Left kidney (tissue), 8 donors: ENCODE measurements at places on chromosomes 13 and 19. TPM values are rescaled to one million over a fixed set of nuclear protein-coding genes. Genes with fewer than 3 reads are reported as not detected.

DNA sequence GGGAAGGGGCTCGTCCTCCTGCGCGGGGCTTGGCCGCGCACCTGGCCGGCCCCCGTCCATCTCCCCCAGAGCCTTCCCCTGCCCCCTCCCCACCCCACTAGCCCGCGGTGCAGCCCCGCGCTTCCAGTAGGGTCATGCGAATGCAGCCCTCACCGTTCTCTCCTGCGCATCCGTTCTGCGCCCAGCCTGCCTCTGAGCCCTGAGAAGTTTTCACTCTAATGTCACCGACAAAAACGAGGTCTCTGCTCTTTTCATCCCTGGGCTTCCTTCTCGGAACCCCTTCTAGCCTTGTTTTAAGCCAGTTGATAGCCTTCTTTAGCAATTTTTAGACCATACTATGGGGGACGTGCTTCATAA, 97.4 kb downstream of the ATP8A2 start:
- DNase-seq = no peak

DNA sequence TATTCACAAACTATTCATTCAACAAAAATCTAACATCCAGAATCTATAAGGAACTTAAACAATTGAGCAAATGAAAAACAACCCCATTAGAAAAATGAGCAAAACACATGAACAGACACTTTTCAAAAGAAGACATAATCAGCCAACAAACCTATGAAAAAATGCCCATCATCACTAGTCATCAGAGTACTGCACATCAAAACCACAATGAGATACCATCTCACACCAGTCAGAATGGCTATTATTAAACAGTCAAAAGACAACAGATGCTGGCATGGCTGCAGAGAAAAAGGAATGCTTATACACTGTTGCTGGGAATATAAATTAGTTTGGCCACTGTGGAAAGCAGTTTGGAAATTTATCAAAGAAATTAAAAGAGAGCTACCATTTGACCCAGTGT, 487.6 kb downstream of the GPC6 start:
- no peak for DNase-seq

The TEX26 gene
- polyA plus RNA-seq = 1.7 TPM

- DNase-seq = no peak
Measured at GRCh38 chr13:57640607-57641006, 9.1 kb downstream of the PCDH17 start.

The CRTC1 gene
- polyA plus RNA-seq = 16.7 TPM

DNA sequence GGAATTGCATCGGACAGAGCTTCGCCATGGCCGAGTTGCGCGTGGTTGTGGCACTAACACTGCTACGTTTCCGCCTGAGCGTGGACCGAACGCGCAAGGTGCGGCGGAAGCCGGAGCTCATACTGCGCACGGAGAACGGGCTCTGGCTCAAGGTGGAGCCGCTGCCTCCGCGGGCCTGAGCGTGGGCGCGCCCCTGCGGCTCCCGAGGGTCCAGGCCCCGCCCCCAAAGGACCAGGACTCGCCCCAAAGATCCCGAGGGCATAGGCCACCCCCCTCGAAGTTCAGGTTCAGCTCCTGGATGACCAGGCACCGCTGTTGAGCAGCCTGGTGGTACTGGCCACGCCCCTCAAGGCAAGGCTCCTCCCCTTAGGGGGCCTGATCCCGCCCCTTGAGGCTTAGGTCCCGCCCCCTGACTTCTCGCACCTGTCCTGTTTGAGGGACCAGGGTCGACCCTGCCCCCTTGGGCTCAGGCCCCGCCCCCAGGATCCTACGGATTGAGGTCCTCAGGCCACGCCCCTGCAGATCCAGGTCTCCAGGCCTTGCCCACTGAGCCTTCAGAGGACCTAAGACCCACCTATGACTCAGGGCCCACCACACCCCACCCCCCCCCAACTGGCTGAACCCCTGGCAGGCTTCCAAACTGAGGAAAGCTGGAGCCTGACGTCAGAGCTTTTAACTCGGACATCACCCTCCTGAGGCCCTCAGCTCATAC, 43.1 kb downstream of the CYP4F22 start:
- DNase-seq = no peak

- DNase-seq = no peak
Measured at GRCh38 chr19:47107202-47107952, 6.2 kb downstream of the ZC3H4 start.

- DNase-seq = no peak
Measured at GRCh38 chr19:16595097-16595496, 22.9 kb upstream of the SLC35E1 start.

GRCh38 chr13:44293374-44293773, 80.2 kb upstream of the SERP2 start:
- DNase-seq = no peak

The TLE6 gene
- 8.6 TPM for polyA plus RNA-seq

GRCh38 chr13:48645845-48646244, 7.9 kb upstream of the CYSLTR2 start:
- no peak for DNase-seq

The EID2 gene
- 21.3 TPM for polyA plus RNA-seq

- DNase-seq = no peak
Measured at GRCh38 chr19:15456441-15456840, 6.7 kb upstream of the WIZ start.

DNA sequence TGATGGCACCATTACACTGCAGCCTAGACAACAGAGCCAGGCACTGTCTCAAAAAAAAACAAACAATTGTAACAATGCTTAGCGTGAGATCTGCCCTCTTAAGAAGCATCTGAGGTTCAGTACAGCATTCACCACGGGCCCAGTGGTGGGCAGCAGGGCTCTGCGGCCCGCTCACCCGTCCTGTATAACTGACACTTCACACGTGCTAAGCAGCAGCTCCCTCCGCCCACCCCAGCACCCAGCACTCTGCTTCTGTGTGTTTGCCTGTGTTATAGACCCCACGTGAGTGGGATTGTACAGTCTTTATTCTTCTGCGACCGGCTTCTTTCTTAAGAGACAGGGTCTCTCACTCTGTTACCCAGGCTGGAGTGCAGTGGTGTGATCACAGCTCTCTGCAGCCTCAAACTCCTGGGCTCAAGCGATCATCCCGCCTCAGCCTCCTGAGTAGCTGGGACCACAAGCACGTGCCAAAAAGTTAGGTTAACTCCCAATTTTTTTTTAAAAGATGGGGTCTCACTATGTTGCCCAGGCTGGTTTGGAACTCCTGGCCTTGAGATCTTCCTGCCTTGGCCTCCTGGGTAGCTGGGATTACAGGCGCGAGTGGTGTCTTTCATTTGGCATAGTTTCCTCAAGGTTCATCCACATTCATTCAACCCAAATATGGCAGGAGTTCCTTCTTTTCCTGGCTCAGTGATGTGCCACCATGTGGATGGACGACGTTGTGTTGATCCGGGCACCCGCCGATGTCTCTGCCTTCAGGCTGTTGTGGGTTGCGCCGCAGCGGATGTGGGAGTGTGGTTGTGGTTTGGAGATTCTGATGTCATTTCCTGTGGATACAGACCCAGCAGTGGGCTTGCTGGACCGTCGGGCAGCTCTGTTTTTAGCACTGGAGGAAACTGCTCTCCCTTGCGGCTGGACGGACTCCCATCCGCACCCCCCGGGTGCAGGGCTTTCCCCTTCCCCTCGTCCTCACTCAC, 170.0 kb downstream of the KDM4B start:
- DNase-seq = no peak

- no peak for DNase-seq
Measured at GRCh38 chr19:28859811-28860210, 353.1 kb downstream of the UQCRFS1 start.

The GNG7 gene
- polyA plus RNA-seq = 5.4 TPM

DNA sequence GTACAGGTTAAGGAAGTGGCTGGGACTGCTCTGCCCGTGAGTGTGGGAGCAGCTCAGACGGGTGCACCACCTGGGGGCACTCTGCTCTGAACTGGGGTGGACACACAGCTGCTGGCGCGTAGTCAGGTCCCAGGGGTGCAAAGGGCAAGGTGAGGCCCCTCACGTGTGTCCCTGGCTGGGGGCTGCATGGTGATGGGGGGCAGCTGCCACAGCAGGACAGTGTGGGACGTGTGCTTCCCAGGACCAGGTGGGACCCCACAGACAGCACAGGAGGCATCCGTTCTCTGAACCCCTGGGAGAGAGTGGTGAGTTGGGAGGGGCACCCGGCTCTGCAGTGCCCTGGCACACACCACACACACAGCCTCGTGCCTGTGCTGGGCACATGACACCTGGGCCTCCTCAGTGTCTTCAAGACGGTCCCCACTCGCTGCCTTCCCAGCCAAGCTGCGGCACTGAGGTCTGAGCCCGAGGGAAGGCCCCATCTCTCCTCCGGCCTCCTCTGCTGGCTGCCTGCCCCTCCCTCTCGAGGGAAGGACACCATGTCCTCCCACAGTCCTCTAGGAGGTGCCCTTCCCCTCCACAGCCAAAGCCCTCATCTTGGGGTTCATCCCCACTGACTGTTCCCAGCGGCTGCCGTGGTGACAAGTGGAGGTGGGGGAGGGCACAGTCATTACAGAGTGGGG, 24.7 kb downstream of the CILP2 start:
- no peak for DNase-seq

- DNase-seq = no peak
Measured at GRCh38 chr19:4409123-4409933, 6.9 kb downstream of the CHAF1A start.

The CEBPA gene
- 4.3 TPM for polyA plus RNA-seq

DNA sequence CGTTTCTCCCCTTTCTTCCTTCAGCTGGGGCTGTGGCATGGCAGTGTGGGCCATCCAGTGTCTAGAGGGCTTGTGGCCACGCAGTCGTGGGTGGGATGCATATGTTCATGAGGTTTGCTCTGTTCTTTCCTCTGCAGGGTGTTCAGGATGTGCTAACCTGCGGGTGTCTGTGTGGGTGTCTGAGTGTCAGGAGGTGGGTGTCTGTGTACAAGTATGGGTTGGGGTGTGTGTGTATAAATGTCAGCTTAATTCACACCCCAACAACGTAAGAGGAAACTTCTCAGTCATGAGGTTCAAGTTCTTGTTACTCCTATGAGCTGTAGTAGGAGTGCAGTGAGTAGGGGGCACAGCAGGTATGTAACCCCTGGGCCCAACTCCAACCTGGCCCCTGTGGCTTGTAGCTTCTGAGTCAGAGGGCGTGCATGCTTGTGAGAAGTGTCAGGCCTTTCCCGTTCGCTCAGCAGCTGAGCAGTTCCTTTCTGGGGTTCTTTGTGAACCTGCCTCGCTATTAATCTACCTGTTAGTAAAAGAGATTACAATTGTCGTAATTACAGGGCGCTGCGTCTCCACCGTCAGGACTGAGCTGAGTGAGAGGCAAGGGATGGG, 49.1 kb downstream of the NFIX start:
- no peak for DNase-seq

The ARRDC5 gene
- polyA plus RNA-seq = not detected
